ENCODE measurements at places on chromosomes 2 and 18.

DNA sequence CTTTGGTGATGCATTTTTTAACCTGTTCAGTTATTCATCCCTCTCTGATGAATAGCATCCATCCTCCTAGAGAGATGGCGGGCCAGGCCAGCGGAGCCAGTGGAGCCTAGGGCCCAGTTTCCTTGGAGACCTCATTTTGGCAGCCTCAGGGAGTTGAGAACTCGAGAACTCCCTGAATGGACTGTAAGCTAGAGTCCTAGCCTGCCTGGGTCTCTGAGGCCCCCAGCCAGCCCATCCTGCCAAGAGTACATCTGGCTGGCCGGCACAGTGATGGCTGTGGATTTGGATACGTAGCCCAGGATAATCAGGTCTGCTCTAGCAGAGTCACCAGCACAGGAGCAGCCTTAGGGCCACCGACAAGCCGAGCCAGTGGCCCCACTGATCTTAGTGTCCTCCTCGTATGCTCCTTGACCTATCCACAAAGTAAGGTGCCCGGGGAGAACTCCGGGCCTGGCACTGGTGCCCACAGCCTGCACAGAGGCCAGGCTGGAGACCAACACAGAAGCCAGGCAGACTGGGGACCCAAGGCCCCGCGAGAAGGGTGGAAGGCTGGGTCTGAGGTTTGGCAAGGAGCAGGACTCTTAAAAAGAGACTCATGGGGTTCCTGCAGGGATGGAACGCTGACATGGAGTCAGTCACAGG is 110.5 kb upstream of the MCFD2 start:
- DNase-seq, result no peak

- no peak for DNase-seq
Measured at GRCh38 chr2:128695646-128696220, 377.1 kb upstream of the HS6ST1 start.

DNA sequence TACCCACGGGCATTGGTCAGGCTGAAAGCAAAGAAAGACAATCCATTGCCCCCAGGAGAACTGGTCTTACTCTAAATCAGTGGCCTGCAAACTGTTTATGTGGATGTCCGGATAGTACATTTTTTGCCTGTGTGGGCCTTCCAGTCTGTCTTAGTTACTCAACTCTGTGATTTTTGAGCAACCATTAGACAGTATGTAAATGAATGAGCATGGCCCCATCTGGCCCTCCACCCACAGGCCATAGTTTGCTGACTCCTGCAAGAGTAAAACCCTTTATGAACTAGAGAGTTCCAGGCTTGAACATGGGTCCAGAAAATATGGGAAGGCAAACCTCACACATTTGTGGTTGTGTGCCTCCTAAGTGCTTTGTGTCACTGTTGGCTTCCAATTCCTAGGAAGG is 55.7 kb upstream of the CYP1B1 start:
- DNase-seq, result no peak

- DNase-seq, result no peak
Measured at GRCh38 chr2:239963646-239964205, 61.4 kb downstream of the NDUFA10 start.

DNA sequence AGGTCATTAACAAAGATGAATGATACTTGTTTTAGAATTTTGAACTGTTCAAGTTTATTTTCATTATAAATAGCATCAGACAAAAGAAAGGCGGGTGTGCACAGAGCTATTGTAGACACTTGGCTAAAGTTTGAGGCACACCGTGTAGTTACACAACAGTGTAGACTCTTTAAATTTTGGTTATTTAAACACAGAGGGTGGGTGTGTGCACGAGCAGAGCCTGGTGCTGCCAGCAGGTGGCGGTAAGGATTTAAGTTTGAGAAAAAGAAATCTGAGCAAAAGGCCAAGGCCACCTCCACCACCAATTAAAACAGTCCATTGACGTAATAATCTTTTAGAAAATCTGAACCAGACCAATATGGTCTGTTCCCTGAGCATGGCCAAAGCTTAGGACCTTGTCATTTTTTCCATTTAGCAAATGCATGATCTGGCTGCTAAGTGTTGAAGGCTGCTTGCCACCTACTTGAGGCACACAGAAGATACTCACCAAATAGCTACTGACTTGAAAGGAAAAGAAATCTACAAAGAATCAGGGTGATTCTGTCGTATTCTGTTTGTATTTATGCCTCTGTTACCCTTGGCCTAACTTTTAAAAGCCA is 14.3 kb downstream of the COPS7B start:
- peak; percentile 47 for DNase-seq

DNA sequence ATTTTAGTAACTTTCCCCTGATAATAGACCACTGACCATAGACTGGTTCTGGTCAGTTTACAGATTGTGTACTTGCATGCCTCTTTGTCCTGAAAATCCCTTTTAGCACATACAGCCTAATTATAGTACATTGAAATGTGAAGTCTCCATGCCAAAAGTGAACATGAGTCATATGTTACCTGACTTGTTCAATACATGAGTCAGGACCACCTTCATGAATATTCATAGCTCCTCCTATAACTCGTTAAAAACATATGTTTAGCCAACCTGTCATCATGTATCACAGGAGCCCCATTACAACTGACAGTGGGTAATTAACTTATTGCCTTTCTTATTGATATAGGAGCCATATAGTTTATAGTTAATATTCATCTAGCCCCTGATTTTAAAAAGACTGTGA is 78.6 kb downstream of the SH3YL1 start:
- no peak for DNase-seq
